ENCODE measurements at places on chromosomes 1 and 21.

DNA sequence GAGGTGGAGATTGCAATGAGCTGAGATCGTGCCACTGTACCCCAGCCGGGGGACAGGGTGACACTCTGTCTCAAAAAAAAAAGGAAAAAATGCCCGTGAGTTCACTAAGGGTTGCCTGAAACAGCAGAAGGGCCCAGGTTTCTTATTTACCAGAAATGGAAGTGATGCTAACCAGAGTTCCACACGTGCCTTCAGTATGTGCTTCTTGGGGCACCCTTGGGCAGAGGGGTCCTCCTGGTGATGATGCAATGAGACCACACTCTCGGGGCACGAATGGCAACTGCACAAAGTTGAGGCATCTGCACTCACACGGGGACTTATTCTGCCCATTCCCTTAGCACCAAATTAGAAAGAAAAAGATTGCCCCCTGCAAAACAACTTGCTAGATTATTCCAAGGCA is 29.2 kb downstream of the OLIG1 start:
- DNase-seq = no peak

- no peak for DNase-seq
These were observed 325.6 kb downstream of the TTLL7 start for GRCh38 chr1:83673312-83673711.

GRCh38 chr1:230894664-230895063 is 26.3 kb upstream of the C1orf198 start:
- DNase-seq = no peak

GRCh38 chr1:234244482-234244881 is 128.8 kb upstream of the COA6 start:
- DNase-seq = no peak

DNA sequence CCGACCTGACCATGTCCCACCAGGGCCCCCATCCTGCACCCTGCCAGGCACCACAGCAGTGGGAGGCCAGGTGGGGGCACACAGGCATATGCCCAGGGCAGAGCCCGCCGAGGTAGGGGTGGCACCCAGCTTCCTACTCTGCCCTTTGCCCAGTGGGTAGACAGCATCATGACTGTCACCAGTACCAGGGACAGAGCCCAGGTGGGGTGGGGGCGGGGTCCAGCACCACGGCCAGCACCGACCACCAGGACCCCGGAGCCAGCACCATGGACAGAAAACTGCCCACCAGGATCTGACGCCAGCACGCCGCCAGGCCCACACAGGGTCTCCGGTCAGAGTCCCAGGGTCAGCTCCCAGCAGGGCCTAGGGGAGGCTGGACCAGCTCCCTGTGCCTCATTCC is 3.8 kb downstream of the TAS1R3 start:
- no peak for DNase-seq

DNA sequence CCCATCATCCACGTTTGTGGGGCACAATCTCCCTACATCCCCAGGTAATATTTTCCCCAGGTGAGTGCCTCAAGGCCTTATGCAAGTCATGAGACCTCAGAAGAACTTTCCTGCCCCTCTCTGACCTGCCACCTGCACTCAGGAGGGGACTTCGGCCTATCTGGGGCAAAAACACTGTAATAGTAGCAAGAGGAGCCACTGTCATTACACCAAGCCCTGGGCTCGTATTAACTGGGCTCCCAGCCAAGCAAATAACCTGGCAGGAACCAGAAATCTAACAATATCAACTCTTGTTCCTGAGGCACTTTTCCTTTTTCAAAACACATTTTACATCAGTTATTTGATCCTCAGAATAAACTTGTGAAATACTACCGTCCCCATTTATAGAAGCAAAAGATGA is 30.9 kb downstream of the LAMB3 start:
- no peak for DNase-seq

DNA sequence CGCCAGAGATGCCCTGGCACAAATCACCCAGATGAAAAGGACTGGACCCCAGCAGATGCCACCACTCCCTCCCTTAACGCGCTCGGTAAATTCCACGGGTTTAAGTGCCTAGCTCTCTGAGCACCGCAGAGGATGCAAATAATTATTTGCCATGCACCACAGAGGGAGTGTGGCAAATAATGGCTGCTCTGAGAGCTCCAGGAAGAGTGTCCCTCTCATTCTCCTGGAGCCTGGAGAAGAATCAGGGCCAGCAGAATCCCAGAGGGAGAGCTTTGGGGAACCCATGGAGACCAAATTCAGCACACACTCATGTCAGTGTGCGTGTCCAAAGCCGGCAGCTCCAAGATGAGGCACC is 667 bp downstream of the HHIPL2 start:
- no peak for DNase-seq

DNA sequence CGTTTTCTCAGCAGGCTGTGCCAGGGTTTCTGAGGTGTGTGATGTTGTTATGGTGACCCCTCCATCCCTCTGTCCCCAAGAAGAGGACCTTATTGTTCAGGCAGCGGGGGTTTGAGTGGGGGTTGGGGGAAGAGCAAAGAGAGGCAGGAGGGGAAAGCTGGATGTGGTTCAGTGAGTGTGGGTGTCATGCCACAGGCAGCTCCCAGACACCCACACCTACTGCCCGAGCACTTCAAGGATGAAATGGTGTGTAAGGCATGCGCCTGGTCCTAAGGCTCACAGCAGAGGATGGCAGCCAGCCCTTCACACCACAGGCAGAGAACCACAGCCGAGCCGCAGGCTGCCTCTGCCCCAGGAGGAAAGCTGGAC is 49.9 kb upstream of the STUM start:
- DNase-seq = no peak

DNA sequence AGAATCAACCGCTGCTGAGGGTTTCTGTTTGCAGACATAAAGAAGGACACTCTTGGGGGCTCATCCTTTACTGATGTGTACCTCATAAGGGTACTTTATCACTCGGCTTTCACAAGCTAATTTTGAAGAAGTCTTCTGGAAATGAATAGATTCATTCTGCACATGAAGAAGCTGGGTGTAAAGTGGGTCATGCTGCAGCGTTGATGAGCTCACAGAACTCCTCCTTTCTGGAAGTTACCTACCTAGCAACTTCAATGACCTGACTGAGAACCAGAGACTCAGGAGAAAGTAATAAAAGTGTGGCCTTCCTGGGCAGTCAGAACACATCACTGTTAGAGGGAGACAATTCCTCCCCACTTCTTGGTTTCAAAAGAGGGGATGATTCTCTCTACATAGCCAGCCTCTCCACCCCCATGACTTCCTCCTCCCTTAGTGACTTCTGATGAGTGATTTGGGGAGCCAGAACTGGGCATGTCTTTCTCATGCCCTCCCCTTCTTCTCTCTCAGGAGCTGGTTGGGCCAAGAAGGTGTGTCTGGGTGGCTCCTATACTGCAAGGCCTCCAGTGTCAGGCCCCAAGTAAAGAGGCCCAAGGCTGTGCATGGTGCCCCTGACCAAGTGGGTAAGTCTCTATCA is 27.0 kb downstream of the PCNX2 start:
- DNase-seq = no peak

DNA sequence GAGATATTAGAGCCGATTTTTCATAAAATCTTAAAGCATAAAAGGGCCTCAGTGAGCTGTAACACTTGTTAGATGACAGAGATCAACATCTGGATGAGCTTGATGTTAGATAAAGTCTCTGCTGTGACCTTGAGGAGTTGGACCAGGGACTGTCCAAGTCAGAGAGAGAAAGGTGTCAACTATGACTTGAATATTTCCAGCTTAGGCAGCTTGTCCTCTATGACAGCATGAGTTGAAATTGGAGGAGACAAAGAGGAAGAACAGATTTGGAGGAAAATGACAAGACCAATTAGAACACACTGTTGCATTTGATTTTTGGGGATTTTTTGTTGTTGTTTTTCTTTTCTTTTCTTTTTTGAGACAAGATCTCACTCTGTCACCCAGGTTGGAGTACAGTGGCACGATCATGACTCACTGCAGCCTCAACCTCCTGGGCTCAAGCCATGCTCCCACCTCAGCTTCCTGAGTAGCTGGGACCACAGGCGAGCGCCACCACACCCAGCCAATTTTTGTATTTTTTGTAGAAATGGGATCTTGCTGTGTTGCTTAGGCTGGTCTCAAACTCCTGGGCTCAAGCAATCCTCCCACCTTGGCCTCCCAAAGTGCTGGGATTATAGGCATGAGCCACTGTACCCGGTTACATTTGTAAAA is 35.3 kb upstream of the CLIC4 start:
- DNase-seq = no peak

GRCh38 chr1:101302831-101303511 is 66.2 kb downstream of the S1PR1 start:
- no peak for DNase-seq

GRCh38 chr1:241086686-241087085 is 270.3 kb downstream of the RGS7 start:
- DNase-seq = no peak

DNA sequence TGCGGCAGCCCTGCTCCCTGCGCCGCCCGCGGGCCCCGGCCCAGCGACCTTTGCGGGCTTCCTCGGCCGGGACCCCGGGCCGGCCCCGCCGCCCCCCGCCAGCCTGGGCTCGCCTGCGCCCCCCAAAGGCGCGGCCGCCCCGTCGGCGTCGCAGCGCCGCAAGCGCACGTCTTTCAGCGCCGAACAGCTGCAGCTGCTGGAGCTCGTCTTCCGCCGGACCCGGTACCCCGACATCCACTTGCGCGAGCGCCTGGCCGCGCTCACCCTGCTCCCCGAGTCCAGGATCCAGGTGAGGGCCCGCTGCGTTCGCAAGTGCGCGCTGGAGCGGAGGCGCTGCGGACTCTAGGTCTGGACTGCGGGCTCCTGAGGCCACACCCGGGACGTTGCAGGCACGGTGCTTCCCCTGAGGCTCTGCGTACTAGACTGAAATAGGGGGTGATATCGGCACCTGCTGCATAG is 351 bp downstream of the MIXL1 start:
- no peak for DNase-seq

- DNase-seq = no peak
These were observed 184.5 kb downstream of the CAMTA1 start for GRCh38 chr1:6969762-6970161.

DNA sequence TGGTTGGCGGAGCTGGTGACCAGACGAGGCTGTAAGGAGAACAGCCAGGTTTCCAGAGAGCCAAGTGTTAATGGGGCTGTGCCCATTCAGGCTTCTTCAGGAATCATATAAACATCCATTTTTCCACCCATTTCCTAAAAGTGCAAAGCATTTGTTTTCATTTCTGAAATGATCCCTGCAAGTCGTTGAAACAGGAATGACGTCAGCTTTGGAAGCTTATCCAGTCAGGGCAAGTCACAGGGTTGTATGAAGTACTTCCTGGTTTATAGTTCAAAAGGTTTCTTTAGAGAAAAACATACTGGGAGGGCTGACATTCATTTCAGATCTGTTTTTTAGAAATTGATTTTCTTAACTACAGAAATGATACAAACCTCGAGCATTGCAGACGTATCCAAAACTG is 29.2 kb downstream of the IGSF5 start:
- no peak for DNase-seq

DNA sequence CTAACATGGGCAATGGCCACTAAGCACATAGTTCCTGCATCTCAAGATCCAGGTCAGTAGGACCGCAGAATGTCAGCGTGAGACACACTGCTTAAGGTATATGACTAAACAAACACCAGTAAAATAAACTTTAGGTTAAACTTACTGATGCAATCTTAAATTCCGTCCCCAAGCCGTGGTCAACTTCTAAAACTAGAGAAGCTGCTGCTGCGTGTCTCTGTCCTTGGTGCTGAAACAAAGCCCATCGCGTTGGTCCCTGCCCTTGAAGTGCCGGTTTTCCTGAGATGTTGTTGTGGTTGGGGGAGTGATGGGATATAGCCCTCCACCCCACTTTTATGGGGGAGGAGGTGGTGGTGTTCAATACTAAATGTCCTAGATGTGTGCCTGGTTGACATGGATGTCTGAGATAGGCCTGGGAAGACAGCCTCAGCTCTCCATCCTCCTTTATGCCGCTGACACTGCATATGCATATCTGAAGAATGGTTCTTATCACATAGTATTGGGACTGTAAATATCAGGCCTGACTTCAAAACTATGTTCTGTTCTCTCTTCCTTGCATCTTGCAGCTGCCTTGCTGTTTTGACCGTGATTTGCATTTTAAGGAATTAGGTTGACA is 72.0 kb upstream of the KCNA3 start:
- no peak for DNase-seq

GRCh38 chr1:90134175-90134955 is 139.5 kb downstream of the ZNF326 start:
- DNase-seq = no peak

- DNase-seq = no peak
These were observed 737.4 kb upstream of the ZP4 start for GRCh38 chr1:238628110-238628509.

DNA sequence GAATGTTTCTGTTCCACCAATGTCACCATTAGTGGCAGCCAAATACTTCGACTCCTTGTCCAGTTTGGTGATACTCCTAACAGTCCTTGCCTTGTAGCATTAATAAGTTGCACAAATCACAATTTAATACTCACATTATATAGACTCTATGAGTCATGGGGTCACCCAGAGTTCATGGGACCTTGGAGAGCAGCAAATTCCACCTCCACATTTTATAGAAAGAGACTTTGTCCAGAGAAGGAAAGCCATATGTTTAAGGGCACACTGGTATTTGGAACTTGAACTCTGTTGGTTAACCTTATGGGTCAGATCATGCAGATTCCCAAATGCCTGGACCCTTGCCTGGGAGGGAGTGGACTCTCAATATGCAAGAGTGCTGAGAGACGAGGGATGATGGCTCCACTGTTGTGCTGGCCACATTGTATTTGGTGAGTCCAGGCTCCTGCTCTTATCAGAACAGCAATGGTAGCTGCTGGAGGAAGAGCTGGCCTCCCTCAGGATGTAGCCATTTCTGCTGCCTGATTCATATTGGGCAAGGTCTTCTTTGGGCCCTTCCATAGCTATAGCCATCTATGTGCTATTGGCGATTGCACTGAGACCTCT is 30.6 kb downstream of the DNAJC6 start:
- DNase-seq = no peak

GRCh38 chr1:220702733-220703270 is 12.6 kb downstream of the C1orf115 start:
- DNase-seq = no peak

GRCh38 chr1:186904361-186904760 is 75.6 kb downstream of the PLA2G4A start:
- no peak for DNase-seq

DNA sequence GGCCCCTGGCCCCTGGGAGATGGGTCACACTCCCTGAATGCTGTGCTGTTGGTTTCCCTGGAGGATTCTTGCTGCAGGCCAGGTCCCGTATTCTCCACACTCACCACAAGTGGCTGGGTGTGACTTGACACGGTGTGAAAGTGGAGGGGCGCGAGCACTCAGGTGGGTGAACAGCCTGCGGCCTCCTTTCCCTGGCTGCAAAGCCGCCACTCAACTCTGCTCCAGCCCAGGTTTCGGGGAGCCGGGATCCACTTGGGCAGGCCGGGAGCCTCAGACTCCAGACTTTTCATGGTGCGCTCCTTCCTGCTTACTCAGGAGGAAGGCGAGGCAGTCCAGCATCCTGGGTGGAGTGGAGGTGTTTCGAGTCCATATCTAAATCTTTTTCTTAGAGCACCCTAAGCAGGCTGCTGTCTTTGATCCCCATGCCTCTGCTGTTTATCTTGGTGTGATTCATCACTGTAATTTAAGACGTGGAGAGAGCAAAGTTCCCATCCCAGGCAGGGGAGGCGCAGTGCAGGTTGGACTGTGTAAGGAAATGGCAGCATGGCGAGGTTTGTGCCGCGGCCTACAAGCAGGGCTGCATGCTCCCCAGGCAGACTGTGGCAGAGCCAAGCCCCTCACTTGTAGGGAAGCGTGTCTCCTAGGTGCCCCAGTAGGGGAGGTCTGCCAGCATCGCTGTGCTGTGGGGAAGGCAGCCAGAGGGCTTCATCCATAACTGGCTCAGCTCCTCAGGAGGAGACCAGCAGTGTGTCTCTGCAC is 29.6 kb downstream of the VANGL1 start:
- DNase-seq = no peak

All from stimulated activated CD4-positive, alpha-beta T cell treated with anti-CD3 and anti-CD28 coated beads, TNF-alpha, amount 100 ng/mL, for 1 hour (primary cell).